ENCODE measurements at places on chromosomes 12 and 14.

DNA sequence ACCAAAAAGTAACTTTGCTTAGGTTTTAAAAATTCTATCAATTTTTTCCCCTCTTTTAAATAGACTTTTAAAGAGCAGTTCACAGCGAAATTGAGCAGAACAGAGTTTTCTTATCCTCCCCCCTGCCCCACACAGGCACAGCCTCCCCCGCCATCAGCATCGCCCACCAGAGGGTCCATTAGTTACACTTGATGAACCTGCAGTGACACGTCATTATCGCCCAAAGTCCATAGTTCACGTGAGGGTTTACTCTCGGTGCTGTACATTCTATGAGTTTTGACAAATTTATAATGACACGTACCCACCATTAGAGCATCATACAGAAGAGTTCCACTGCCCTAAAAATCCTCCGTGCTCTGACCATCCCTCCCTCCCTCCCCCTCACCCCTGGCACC is 58.4 kb downstream of the FZD10 start:
- no peak for DNase-seq

DNA sequence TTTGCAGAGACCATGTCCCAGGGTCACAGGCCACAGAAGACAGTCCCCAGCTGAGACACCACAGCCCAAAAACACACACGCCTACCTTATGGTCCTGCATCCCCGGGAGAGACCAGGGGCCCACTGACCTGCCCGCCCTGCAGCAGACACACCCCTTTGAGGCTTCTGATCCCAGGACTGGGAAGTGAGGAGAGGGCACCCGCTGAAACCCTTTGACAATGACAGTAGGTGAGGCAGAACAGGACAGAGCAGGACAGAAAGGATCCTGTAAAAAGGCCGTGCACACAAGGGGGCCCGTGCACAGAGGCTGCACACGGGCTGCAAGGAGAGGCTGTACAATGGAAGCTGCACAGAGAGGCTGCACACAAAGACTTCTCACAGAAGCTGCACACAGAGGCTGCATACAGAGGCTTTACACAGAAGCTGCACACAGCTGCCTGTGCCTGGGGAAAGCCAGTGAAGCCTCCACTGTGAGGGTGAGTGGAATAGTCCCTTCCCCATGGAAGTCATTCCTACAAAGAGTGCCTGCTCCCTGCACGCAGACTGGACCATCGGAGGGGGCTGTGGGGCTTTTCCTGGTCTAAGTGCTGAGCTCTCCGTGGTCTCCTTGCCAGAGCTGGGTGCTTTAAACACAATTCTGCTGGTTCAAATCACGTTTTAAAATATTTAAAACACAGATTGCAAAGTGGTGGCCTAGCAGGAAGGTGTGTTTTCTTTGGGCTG is 16.6 kb upstream of the SFSWAP start:
- DNase-seq: no peak

- no peak for DNase-seq
Measured at GRCh38 chr12:126608607-126609175, 1543.5 kb downstream of the AACS start.

- no peak for DNase-seq
Measured at GRCh38 chr12:118307069-118307954, 65.4 kb downstream of the TAOK3 start.

GRCh38 chr14:106845286-106846087 is 1319.1 kb downstream of the TMEM121 start:
- no peak for DNase-seq

Measured in HCT116 (cell line).